Right hindlimb (tissue), 1 donor: ENCODE measurements at places on chromosomes 3 and 15.

DNA sequence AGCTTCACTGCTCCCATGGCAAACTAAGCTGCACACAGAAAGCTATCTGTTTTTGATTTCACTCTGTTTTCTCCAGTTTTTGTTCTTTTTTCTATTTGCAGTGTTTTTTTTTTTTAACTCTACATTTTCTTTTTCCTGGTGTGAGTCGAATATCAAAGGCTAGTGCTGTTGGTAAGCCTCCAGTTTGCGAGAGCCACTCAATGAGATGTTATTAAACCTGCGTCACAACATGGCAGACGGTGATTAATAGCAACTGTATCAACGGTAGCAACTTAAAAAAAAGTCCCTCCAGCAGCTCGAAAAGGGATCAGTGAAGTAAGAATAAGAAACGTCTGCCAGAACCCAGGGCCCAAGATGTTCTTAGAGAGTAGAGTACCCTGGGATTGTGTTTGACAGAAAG lies 84.1 kb downstream of the MEIS2 start:
- no peak for DNase-seq

DNA sequence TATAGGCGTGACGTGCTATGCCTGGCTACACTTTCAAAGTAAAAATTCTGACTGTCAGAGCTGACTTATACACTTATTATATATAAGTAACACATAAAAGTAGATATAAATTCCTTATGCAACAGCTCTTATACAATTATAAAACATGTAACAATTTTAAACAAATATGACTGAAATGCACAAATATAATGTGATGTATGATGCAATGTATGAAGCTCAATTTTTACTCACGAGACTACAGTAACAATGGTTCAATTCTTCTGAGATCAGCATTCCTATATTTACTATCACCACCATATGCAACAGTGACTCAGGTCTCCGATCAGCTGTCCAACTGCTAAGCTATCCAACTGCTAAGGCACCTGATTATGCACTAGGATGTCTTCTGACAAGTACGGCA lies 8.2 kb downstream of the BNIP2 start:
- no peak for DNase-seq

- DNase-seq, result peak; percentile 50
These were observed 479.4 kb downstream of the NTRK3 start for GRCh38 chr15:87777054-87777561.

- no peak for DNase-seq
These were observed 46.3 kb downstream of the LSM3 start for GRCh38 chr3:14224895-14225294.

DNA sequence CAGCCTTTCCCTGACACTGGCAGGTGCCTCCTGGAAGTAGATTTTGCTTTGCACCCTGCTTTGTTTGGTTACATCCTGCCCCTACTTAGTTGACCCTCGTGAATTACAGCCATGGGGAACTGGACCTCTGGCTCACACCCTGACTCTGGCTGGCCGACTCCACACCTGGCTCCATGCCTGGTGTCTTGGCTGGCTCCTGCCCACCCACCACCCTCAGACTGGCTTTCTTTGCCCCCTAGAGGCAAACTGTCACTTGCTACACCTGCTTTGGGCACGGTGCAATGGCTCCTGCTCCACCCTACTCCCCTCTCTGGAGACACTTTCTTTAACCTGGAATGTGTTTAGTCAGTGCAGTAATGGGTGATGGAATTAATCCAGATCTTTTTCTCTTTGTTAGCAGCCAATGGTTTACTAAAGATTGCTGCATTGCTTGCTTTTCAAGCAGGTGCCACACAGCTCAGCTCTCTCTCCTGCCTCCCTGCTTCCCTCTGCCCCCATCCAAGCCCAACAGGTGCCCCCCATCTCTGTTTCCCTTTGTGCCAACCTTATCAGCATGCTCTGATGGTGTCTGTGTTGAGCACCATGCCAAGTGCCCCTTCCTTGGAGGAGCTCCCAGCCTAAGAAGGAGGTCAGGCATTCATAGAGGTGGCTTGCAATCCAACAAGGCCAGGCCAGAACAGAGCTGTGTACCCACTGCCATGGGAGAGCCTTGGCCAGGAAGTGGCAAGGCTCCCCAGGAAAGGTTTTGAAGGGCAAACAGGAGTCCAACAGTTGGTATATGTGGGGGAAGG lies 38.4 kb downstream of the RASGRF1 start:
- no peak for DNase-seq

DNA sequence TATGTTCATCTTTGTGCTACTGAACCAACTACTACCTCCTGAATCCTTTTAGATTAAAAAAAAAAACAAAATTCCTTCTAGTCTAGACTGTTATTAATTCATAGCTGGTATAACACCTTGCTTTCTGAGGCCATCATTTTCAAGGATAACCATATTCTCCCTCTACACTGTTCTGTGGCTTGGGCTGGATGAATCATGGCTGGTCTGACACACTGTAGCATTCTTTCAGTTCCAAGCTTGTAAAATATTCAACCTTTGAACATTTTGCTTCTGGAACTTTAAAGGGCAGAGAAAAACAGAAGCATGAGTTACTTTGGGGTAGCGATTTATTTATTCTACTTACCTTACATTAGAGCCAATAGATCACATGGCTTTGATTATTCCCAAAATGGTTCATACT lies 7.6 kb downstream of the HSPBAP1 start:
- DNase-seq, result no peak

DNA sequence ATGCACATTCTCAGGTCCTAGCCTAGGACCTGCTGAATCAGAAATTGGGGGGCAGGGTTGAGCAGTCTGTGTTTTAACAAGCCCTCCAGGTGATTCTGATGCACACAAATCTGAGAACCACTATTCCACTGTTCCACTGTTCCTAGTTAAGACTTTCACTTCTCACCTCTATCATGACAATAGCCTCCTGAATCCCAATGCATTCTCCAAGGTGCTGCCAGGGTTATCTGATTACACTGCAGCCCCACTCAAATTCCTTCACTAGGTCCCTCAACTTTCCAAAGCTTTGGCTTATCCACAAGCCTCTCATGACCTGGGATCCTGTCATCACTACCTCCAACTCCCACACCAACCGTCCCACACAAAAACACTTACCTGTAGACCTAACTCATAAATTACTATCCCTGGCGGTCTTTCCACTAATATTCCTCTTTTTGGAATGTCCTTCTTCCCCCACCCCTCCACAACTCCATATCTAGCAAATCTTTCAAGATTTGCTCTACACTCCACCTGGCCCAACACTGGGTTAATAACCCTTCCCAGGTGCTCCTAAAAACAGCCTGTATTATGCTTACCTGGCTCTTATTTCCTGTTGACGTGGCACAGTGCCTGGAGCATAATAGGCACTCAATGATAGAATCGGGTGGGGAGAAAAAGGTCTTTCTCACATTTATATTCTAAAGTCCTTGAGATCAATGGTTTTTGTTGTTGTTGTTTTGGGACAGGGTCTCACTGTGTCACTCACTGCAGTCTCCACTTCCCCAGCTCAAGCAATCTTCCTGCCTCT lies 27.2 kb downstream of the TBL1XR1 start:
- DNase-seq, result no peak

GRCh38 chr3:142243134-142243533 lies 17.7 kb upstream of the GK5 start:
- no peak for DNase-seq

DNA sequence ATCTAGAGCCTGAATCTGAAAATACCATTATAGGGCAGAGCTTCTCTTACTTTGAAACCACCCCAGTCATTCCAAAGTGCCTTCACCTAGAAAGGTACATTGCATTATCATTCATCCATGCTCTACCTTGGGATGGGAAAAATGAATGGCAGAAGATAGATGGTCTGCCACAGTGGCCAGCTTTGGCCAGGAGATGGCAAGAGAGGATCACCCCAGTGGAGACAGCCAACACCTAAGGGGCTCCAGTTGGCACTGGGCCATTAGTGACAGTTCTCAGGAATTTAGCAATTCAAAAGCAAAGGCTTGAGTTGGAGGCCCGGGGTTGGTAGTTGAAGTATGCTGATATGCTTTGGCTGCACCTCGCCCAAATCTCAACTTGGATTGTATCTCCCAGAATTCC lies 253.6 kb upstream of the MRPL3 start:
- DNase-seq, result no peak

DNA sequence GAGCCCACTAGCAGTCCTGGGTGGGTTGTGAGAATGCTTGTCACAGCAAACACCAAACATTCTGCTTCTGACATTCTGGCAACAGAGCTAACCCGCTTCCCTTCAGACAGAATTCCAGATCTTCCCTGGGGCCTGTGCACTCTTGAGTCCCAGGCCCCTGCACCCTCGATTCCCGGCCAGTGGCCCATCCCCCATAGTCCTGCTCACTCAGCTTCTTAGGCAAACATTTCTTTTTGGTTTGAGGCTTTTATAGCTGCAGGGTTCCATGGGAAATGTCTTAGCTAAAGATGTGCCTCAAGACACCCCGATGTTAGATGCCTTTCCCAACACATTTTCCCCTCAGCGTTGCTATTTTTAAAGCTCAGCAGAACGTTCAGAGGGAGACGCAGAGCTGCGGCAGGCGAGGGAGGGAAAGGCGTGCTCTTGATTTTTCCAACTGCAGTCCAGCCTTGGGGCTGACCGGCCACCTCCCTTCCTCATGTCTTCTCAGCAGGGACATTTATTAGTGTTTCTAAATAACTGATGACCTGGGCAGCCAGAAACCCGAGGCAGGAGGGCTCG lies 35.2 kb downstream of the ABTB1 start:
- no peak for DNase-seq

DNA sequence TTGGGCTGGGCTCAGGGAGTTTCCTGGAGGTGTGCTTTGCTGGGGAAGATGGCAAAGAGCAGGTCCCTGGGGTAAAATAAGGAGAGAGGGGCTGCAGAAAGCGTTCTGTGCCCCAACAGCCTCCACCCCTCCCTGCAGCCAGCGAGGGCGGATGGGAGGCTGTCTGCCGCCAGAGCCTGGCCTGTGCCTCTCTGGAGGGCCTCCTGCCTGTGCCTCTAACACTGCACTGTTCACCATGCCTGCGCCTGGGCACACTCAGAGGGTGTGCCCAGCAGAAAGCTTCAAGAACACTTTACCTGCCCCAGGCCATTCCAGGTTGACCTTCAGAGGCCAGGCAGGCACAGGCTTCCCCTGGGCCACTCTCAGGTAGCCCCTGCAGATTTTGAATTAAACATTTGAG lies 77.7 kb upstream of the KLF13 start:
- no peak for DNase-seq

GRCh38 chr3:143119974-143120715 lies 574 bp downstream of the CHST2 start:
- DNase-seq, result no peak
